ENCODE measurements at places on chromosomes 5 and 9.

- DNase-seq = no peak
These were observed at the start of gene ARSI for GRCh38 chr5:150302301-150303069. Gene ARSI, minus strand, starts transcription at chr5:150302905. Its CDS starts 532 bp downstream, at chr5:150302373.

GRCh38 chr5:75156585-75156984, 80.1 kb downstream of the ANKRD31 start:
- DNase-seq = no peak

GRCh38 chr5:62477801-62478200, 65.2 kb downstream of the IPO11 start:
- no peak for DNase-seq

DNA sequence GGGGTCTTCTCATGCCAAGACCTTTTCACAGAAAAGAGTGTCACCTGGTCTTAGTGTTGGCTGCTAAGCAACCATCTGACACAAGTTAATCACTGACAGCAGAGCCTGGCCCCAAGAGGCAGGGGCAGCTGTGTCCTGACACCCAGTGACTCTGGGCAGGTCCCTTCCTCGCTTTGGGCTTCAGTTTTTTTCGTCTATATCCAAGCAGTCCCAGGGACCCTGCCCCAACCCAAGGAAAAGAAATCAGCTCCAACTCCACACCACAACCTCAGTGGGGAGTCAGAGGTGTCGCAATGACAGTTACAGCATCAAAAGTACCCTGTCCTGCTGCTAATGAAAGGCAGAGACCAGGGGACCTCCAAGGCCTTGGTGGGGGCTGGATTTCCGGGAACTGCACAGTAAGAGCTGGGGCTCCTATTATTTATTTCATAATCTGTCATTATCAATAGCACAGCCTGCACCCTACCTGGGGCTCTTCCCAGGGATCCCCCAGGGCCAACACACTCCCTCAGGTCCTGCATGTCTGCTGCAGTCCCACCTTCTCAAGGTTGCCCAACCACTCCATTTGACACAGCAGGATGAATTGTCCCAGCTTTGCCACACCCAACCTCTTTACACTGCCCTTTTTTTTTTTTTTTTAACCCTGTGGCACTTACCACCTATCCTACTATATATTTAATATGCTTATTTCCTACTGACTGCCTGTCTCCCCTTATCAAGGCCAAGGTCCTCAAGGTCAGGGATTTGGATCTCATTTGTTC, 9.4 kb downstream of the ANKS6 start:
- no peak for DNase-seq

DNA sequence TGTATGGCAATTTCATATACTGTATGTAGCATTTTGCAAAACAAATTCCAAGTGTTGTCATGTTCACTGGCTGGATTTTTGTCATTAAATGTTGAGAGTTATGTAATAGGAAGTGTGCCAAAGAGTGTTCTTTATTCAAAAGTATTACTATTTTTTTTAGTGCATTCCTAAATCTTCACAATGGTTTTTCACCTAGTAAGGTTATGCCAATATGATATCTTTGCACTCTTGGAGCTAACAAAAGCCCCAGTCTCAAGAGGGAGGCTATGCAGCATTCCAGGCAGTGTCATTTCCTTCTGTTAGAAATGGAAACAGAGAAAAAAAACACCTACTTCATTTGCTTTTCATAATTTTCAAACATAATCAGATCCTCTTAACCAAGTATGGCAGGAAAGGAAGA, 5.1 kb upstream of the SSBP2 start:
- no peak for DNase-seq

DNA sequence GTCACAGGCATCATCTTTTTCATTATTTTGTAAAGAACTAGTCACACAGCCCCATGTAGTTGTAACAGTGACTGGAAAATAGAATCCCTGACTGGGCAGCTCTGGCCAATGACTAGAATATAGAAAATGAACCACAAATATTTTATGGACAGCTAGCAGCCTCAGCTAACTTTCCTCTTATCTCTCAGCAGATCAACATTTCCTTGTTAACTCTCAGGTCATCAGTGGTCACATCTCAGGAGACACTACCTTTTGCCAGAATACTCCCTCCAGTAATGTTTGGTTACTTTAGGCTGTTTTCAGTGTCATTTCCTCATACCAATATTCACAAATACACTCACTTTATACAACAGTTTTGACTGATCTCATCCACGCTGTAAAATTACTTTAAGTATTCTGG, 43.9 kb downstream of the FAM169A start:
- DNase-seq = no peak

DNA sequence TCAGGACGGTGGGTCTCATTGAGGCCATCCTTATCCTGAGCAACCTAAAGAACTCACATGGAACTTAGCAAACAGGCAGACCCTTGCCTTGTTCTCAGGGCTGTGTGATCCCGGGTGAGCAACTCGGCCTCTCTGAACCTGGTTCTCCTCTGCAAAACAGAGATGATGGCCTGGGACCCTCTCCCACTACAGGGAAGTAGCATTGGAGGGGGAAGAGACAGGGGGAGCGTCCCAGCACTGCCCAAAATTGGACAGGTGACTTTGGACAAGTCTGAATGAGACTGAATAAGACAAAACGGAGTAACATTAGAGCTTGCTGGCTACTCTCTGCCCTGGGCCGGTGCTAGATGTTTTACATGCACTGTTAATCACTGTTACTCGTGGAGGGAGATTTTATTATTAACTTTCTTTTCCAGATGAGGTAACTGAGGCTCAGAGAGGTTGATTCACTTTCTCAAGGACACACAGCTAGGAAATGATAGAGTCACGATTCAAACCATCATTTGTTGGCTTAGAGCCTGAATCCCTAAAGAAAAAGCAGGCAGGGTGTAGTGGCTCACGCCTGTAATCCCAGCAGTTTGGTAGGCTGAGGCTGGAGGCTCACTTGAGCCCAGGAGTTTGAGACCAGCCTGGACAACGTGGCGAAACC, 136.4 kb downstream of the C9orf50 start:
- no peak for DNase-seq

DNA sequence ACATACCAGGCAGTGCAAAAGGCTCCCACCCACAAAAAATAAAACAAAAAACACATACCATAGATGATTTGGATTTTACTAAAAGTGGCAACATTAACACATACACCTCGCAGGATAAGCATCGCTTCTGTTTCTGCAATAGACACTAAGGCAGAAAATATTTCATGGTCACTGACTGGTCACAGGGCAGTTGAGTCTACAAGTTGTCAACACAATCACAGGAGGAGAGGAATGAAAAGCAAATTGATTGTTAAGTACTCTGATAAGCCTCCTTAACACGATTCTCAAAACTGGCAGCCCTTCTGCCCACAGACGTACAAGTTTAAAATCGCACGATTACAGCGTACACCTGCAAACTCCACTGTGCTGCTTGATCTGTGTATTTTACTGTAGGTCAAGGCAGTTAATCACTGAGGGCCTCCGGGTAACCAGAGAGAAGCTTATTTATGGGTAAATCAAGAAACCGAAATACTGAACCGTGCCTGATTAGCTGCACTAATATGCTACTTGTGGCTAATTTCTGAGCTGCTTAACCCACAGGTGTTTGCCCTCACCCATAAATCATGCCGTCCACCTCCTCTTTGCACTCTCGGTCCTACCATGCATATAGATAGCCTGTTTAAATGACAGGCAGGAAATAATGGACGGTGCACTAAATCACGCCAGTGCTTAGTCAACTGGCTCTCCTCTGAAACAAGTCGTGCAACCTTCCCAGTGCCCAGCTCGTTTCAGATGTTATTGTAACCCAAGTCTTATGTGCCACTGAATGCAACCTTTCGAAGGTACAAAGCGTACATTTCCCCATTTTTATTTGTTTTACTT, 659.4 kb upstream of the ADAMTS16 start:
- DNase-seq = no peak

DNA sequence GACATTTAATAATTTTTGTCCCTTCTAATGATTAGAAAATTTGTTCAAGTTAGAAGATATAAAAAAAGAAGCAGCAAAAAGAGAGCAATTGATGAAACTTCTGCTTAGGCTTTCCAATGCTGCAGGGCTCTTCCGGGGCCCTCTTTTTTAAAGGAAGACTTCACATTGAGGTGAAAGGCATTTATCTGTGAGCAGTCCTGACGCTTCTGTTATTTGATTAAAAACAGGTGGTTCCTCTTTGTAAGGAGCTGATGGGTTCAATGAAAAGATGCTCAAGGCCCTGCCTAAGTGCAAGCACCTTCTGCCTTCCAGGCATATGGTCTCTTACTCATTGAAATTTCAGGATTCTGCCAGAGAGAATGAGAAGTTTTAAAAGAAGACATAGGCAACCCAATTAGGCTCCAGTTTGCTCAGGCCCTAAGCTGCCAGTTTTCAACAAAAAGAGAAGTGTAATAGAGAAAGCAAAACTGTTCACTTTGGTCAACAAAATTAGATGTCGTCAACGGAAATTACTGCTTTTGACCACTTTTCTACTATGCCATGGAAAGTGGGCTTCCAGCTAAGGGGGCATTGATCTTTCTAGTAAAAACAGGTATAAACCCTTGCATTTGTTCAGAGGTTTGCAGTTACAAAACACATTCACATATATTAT, 100.2 kb downstream of the INSYN2B start:
- no peak for DNase-seq

- DNase-seq = no peak
These were observed 33.4 kb upstream of the CTSV start for GRCh38 chr9:97072285-97072776.

- DNase-seq = no peak
These were observed 7.5 kb upstream of the PSAT1 start for GRCh38 chr9:78289474-78289873.

- no peak for DNase-seq
These were observed 49.1 kb downstream of the HOMER1 start for GRCh38 chr5:79464695-79465332.

DNA sequence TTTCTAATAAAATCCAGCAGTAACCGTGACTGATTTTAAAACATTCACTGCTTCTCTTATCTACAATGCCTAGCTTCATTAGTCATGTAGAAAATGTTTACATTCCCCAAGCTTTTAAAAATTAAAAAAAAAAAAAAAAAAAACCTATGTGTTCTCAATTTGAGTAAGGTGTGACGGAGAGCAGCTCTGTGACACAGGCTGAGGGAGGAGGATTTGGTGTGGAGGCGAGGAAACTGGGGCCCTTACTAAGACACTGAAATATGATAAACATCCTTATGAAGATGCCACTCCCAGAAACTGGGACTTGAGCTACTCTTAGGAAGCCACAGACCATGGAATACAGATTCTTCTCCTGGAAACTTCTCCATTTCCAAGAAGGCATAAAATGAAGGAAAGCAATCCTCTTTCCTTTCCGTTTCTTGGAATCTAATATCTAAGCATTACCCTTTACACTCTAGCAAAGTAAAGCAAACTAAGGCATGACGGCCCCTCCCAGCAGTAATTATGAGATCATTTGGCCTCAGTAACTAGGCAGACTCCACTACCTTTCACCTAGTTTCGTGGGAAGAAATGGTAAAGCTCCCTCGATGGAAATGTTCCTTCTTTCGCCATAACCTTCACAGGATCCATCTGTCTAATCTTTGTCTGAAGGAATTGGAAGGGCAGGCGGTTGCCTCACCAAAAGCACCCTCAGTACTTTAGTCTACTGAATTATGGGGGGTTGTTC, 23.5 kb downstream of the GRAMD2B start:
- no peak for DNase-seq

DNA sequence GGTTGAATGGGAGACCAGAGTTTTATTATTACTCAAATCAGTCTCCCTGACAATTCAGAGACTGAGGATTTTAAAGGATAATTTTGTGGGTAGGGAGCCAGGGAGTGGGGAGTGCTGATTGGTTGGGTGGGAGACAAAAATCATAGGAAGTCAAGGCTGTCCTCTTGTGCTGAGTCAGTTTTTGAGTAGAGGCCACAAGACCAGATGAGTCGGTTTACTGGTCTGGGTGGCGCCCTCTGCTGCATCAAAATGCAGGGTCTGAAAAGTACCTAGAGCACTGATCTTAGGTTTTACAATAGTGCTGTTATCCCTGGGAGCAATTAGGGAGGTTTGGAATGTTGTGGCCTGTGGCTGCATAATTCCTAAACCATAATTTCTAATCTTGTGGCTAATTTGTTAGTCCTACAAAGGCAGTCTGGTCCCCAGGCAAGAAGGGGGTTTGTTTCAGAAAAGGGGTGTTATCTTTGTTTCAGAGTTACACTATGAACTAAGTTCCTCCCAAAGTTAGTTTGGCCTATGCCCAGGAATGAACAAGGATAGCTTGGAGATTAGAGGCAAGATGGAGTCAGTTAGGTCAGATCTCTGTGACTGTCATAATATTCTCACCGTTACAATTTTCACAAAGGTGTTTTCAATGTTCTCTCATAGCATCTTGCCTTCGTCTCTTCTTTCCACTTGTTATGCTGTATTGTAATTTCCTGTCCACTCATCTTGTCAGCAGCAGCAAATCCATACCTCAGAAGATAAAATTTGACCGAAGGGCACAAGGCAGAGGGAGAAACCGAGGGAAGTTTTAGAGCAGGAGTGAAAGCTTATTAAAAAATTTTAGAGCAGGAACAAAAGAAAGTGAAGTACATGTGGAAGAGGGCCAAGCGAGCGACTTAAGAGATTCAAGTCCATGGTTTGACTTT, 59.2 kb upstream of the CLINT1 start:
- DNase-seq = no peak

DNA sequence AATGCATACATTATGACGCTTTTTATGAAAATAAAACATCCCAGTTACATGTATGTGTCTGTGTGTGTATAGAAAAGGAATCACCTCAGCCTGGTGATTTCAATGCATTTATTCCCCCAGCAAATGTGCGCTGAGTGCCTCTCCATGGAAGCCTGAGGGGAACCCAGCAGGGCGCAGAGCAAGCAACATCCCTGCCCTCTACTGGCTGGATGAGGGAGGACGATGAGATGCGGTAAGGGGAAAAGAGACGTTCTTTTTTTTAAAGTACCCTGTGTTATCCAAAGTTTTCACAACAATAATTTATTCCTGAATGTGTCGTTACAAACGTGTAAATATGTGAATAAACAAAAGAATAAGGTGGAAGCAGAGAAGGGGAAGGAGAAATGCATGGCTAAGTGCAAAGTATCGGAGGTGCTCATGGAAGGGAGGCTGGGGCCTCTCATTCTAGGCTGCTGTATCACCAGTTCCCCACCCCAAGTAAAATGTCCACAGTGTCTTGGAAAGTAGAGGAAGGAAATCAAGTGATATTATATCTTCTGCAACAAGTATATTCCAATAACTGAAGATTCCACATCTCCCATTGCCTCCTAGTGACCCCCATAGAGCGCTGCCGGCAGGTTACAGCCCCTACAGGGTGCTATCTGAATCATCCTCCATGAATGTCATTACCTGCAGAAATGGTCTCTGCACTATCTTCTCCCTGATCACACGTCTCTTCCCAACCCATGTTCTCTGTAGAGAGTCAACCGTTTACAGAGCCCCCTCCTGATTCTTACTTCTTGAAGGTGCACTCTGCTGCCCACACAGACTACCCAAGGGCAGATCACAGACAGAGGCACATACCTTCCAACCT, 13.0 kb upstream of the ABLIM3 start:
- no peak for DNase-seq
